ENCODE measurements at places on chromosomes 7 and 10.

DNA sequence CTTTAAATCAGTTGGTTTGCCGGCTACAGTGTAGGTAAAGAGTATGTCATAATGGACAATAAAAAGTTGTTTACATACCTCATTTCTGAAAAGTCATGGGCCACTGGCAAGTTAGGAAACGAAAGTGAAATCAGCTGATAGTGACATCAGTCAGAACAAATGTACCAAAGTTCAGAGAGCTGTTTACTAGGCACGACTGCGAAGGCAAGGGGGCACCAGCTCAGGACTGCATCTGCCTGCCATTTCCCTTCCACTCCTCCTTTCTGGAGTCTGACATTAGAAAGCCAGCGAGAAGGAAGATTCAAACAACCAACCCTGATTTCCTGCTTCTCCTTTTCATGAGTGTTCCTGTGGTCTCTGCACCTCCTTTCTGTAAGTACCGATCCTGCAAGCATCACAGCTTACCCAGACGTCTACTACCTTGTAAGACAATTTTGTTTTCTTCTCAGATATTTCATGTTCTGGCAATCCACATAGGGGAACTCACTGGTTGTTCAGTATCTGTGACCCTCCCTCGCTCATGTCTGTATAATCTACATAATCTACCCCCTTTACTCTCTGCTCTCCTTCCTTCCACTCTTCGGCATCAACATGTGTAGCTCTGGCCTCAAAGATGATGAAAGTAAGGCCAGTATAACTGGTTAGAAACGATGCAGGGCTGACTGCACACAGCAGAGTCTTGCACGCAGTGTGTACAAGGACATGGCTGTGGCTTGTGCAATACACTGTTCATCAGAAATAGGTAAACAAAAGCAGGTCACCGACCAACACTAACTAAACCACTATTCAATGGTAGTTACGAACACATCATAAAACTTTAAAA, at the start of gene TMEM140:
Gene TMEM140, plus strand, starts transcription at position 174 of the 823 bp plus-strand sequence. CDS start 16,370 bp downstream, outside the sequence.
- no peak for DNase-seq

GRCh38 chr10:51241461-51241860, 167.2 kb downstream of the PRKG1 start:
- DNase-seq: no peak

DNA sequence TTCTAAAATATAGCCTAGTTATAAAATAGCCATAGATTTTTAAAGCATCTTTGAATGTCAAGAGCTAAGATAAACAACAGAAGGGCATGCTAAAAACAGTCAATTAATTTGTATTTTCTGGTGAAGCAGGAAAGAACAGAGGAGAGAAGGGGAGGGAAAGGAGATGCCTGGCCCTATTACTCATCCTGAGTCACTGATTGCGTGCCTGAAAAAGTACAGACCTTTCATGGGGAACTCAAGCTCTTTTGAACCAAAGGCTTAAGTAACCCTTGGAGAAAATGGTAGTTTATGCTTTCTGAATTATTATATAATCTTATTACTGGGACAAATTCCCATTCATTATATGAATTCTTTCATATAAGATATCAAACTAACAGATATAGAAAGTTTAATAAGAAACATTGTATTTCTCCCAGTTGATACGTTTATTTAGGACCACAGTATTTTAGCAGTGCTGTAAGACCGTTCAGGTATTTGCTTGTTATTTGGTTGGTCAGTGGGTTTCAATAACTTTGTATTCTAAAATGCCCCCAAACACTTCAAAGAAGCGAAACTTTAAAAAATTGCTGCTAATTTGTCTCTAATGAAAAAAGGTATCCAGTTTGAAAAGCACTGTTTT, 151.3 kb downstream of the HGF start:
- no peak for DNase-seq

GRCh38 chr7:82317257-82317721, 126.3 kb downstream of the CACNA2D1 start:
- no peak for DNase-seq

- no peak for DNase-seq
These were observed 14.2 kb downstream of the DNAJC9 start for GRCh38 chr10:73232887-73233286.

DNA sequence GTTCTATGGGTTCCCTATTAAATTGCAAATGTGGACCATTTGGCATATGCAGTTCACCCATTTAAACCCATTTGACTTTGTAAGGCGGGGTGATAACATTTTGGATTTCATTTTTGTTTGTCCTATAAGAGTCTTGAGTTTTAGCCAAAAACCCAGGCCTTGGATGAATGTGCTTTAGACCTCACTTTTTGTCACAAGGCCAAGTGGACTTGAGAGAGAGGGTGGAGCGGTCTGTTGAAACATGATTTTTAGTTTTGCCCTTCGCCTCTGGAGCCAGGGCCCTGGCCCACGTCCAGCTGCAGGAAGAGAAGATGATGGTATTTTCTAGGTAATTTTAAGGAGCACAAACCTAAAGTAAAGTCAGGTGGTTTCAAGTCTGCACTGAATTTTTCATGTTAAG, 260.1 kb downstream of the SLC25A13 start:
- DNase-seq: no peak

DNA sequence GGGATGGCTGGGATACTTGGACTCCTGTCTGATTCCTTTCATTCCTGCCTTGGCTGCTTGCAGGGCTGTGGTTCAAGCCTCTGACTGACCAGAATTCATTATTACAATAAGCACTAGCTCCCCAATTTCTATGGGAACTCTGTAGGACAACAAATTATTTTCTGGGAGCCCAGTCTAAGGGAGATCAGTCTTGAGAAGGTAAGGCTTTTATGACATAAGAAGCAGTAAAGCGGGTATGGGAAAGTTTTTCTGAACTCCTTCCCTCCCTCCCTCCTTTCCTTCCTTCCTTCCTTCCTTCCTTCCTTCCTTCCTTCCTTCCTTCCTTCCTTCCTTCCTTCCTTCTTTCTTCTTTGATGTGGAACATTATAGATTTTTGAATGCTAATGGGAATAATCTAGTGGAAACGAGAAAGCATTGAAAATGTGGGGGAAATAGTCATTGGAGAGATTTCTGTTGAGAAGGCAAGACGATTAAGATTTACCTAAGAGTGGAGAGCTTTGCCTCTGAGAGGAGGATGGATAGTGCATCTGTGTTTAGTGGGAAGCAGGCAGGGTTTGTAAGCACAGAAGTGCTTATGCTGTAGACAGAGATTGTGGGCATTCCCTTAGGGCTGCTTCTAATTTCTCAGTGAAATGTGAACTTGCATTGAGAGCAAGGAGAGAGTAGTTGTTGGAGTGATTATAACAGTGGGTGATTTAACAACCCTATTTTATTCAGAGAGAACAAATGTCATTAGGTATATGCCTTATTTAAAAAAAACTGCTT, 201.5 kb downstream of the DNAJB9 start:
- no peak for DNase-seq

DNA sequence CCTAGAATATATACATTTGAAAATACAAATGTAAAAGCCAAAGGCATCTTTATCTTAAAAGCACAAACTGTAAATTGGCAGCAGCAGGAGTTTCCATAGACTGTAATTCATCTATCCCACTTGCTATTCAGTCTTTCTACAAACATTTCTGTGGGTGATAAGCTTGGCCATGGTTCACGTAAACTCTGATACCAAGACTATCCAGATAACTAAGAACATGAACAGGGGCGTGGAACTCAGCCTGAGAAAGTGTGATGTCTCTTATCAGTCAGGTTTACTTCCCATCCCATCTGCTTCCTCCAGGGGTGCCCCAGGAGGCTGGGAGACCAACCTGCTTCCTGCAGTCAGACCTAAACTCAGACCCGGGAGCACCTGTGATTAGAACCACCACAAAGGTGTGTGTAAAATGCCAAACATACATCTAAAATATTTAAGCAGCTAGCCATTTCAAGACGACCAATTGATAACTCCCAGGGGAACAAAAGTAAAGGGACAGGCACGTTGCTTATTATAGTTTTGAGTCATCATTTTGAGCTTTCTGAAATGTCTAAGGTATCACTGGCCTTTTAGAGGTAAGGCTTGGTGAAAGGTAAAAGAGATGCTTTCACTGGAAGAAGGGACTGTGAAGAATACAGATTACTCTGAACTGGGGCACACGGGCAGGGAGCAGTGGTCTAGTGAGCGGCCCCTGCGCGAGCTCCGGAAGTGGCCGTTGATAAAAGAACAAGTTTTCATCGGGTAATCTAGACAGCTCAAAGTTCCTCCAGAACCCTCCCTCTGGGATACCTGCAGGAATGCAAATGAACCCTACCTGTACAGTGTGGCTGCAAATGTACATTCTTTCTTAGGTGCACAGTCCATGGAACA, 51.5 kb downstream of the RSU1 start:
- DNase-seq: no peak

DNA sequence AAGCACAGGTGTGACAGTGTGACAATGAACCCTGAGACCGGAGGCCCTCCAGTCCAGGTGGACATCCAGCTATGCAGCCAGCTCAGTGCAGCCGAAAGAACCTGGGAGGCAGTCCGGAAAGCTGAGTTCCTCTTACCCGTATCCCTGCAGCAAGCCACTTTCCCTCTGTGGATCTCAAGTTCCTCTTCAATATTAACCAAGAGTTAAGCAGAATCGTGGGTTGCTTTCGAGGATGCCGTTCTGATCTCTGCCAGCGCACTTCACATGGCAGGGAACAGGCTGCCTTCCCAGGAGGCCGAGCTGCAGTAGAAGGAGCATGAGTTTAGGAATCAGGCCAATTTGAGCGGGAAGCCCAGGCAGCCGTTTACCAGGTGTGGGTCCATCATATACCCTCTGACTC, 591.6 kb downstream of the SDK1 start:
- no peak for DNase-seq

DNA sequence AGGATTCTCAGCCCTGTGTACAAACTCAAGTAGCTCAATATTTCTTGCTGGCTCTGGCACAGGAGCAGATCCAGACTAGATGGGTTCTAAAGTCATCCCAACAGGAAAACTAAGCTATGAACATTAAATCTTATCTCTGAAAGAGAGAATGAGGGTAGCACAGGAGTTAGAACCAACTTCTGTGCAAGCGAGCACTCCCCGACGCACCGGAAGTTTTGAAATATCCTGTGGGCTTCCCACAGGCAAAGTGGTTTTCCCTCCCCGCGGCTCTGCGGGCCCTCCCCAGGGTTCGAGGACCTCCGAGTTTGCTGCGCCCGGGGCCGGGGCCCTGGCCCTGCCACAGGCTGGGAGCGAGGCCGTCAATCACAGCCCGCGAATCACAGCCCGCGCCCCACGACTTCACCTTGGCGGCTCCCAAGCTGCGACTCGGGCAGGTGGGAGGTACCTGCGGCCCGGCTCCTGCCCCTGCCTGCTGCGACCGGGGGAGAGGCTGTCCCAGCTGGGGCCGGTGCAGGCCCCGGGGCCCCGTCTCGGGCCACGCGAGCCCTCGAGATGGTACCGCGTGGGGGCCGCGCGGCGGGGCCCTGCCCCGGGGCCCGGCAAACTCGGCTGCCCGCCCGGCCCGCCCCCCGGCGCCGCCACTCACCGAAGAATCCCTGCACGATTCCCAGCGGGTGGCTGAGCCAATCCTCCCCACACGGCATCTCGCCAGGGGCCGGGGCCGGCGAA, 598 bp downstream of the MCMBP start:
- DNase-seq: no peak

GRCh38 chr7:151384776-151385625, 24.8 kb downstream of the WDR86 start:
- no peak for DNase-seq

GRCh38 chr7:20892776-20893175, 106.1 kb upstream of the SP8 start:
- DNase-seq: no peak

DNA sequence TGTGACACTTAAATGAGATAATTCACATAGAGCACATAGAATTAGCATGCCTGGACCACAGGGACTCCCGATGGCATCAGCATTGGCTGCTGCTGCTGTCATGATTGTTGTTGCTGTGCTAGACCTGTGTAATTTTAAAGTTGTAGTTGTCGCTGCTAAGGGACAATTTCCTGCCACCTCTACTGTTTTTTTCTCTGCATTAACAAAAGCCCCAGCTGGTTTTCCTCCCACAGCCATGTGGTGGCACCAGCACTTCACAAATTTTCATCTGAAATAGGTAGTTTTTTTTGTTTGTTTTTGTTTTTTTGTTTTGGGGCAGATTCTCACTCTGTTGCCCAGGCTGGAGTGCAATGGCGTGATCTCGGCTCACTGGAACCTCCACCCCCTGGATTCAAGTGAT, 25.4 kb upstream of the PRXL2A start:
- no peak for DNase-seq

DNA sequence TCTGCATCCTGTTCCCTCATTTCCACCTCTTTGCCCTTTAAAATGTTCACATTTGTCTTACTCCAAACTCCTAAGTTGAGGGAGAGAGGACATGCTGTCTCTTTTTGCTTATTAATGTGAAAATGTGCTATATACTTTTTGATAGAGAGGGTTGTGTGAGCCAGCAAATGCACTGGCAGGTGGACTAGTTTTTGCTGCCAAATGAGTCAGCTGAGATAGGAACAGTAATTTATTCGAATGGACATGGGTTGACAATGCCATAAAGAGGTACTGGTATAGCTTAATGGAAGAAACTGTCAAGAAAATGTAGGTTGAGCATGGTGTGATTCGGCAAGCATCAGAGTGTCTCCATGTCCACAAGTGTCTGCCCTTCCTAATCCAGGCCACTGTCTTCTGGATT, 9.2 kb upstream of the TRUB1 start:
- DNase-seq: no peak

- DNase-seq: no peak
These were observed 111.7 kb upstream of the PLXDC2 start for GRCh38 chr10:19704544-19704943.

DNA sequence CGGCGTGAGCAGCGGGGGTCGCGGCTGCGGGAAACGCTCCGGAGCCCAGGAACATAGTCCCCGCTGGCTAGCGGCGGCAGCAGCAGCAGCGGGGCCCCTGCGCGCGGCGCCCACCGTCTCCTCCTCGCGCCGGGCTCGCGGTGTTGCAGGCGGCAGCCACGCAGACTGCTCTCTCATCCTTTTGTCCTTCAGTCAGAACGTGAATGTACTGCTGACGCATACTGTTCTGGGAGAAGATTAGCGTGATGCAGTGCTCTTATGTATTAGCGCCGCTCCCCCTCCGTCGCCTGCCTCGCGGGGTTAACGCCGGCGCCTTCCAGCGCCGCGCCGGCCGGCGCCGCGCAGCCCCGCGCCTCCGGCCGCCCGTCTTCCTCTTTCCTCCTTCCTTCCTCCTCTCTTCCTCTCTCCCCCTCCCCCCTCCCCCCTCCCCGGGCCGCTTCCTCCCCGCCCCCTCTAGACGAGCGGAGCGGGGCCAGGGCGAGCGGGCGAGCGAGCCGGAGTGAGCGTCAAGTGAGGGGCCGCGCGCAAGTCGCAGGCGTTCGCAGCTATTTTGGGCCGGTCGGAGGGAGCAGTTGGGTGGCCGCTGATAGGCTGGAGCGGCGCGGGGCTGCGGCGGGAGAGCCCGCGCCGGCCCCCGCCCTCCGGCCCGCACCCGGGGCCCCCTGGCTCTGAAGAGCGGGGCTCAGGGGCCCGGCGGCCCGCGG, 816 bp upstream of the LRRC4 start:
- DNase-seq: no peak

GRCh38 chr10:7537126-7537525, 126.3 kb upstream of the SFMBT2 start:
- DNase-seq: no peak

- DNase-seq: no peak
These were observed 619 bp upstream of the LMTK2 start for GRCh38 chr7:98105942-98106544.
